ENCODE measurements at places on chromosomes 16 and 17. TPM values are rescaled to one million over a fixed set of nuclear protein-coding genes. Genes with fewer than 3 reads are reported as not detected.

Gene MEFV
- not detected for total RNA-seq

Gene CD300E
- not detected for total RNA-seq

Gene SGCA
- total RNA-seq, result 0.11 TPM

Gene MYH1
- not detected for total RNA-seq

Measured in placental epithelial cell (primary cell).